ENCODE measurements at places on chromosomes 2 and 18.

DNA sequence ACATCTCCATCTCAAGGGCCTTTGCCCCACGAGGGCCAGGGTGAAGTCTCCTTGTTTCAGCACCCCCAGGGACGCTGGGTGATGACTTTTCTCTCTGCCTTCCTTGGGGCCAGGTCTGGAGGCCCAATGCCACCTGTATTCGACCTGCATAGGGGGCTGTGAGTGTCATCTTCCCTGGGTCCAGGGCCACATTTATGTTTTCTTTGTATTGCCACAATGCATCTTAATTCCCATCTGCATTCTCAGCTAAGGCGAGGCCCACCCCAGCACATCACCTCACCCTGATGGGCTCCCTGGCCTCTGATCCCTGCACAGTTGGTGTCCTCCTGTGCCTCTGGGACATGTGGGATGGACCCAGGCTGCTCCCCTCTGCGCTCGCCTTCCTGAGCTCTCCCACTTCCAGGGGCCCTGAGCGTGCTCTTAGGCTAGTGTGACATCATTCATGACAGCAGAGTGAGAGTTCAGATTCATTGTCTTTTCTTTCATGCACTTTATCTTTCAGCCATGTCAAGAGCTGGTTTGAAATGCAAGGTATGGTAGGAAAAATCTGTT, 122.0 kb upstream of the COPS8 start:
- no peak for DNase-seq

DNA sequence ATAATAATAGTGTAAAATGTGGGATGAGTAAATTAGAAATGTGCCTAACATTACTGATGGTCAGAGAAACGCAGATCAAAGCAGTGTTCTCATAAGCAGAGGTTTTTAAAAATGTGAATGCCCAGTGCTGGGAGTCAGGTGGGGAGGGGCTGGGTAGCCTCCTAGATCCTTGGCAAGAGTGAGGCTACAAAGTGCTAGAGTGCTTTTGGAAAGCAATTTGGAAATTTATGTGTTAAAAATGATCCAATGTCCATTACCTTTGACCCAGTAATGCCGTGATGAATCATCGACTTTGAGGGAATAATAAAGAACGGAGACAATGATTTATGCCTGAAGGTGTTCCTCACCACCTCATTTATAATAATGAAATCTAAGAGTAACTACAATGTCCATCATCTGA, 44.9 kb upstream of the TWIST2 start:
- no peak for DNase-seq

DNA sequence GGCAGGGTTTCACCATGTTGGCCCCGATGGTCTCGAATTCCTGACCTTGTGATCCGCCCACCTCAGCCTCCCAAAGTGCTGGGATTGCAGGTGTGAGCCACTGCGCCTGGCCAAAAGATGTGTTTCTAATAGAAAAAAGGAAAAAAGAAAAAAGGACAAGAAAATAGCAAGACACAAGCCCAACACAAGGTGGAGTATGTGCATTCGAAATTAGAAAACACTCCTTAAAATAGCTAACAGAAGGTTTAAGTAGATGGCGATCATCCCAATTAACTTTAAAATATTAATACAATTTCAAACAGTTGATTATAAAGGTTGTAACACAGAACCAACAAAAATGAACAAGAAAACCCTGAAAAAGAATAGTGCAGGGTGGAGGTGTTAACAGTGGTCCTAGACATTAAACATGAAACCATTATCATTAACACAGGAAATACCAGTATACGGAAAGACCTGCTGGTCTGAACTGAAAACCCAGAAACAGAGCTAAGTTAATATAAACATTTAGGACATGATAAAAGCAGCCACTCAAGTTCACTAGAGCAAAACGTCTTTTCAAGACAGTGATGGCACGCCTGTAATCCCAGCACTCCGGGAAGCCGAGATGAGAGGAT, 57.9 kb downstream of the HDLBP start:
- DNase-seq, result no peak

GRCh38 chr18:31044926-31045325, 2.4 kb upstream of the DSC3 start:
- no peak for DNase-seq

DNA sequence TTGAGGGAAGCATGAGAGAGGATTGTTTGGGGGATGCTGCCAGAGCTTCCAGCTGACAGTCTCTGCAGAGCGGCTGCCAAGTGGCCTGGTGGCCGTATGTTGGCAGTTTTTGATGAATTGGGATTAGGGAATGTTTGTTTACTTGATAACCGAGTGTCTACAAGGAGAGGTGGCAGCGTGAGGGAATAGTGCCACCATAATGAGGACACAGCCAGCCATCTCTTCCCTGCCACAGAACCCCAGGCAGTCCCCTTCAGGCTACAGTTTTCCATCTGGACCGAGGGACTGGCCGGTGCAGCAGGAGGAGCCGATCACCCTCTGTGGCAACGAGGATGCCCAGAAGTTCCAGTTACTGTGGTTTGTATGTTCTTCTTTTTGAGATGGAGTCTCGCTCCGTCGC, 55.2 kb downstream of the TRAPPC12 start:
- no peak for DNase-seq

DNA sequence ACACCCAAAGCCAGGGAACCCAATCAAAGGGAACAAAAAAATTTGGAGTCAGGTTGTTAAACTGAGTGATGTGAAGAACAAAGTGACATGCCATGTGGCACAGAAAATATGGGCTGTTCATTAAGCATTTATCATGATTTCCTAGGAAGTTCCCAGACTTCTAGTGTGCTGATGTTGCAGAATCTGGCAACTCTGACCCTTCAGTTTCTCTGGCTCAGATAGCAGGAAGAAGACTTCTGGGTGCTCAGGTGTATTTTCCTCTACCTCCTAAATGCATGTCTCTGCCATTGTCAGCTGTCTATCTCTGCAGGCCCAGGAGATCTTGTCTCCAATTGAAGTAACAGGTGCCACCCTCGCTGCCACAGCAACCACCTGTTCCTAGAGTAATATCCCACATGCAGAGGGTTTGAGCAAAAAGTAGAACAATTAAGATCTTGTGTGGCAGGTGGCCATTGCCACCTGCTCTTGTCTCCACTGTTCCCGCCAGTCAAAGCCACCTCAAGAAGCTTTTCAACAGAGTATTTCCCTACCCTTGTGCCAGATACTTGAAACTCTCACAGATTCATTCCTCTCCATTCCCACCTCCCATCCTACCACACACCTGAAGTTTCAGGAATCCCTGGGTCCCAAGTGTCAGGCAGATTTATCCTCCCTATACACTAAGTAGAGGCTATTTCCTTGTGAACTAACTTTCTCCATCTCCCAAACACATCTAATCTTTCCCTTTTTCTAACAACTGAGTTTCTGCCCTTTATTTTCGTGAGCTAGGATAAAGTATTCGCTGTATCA, 533.7 kb upstream of the CHAC2 start:
- DNase-seq, result no peak

GRCh38 chr2:150917961-150918713, 343.5 kb downstream of the RBM43 start:
- DNase-seq, result no peak

DNA sequence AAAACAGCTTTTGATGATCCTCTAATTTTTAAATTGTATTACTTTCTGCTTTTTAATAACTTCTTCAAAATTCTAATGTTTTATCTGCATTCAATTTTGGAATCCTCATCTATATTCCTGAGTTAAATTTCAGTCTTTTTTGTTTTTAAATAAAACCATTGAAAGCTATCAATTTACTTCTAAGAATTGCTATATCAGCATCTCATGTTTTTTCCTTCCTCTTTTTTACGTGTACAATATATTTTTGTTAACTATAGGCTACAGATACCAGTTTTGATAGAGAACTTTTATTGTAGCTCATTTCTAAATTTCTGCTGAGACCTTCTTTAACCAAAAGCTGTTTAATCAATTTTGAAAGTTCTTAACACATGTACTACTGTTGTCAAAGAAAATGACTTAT, 84.5 kb downstream of the SS18 start:
- DNase-seq, result no peak

DNA sequence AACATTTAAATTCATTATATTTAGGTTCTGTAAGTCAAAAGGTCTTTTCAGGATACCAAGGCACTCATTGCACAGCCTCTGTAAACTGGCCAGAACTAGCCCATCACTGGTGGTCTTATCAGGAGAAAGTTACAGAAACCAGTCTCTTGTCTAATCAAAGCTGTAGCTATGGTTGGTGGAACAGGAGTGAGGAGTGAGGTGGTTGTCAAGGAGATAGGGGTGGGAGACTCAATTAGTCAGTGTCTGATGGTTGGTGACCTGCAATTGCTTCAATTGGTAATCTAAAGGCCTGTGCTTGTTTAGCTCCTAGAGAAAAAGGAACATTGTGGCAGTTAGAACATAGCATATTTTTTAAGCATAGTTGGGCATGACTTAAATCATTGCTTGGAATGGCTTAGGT, 458.6 kb upstream of the CDH2 start:
- DNase-seq, result no peak

- DNase-seq, result no peak
These were observed 31.8 kb downstream of the TDRD15 start for GRCh38 chr2:21155365-21156136.

DNA sequence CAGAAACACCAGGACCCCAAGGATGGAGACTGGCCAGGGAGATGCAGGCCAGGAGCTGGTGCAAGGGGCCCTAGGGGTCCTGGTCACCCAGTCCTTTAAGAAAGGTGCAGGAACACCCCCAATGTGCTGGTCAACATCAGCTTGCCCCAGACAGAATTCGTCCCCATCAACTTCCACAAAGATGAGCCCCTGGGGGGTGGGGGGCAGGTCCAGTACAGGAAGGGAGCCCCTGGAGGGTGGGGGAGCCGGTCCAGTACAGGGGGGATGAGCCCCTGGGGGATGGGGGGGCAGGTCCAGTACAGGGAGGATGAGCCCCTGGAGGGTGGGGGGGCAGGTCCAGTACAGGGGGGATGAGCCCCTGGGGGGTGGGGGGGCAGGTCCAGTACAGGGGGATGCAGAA, 160.7 kb upstream of the SALL3 start:
- DNase-seq, result no peak

- DNase-seq, result no peak
These were observed 118.6 kb downstream of the LYPD6 start for GRCh38 chr2:149449017-149449416.
